Spleen (tissue), 13 donors: ENCODE measurements at places on chromosomes 4 and X. TPM values are rescaled to one million over a fixed set of nuclear protein-coding genes. Genes with fewer than 3 reads are reported as not detected.

DNA sequence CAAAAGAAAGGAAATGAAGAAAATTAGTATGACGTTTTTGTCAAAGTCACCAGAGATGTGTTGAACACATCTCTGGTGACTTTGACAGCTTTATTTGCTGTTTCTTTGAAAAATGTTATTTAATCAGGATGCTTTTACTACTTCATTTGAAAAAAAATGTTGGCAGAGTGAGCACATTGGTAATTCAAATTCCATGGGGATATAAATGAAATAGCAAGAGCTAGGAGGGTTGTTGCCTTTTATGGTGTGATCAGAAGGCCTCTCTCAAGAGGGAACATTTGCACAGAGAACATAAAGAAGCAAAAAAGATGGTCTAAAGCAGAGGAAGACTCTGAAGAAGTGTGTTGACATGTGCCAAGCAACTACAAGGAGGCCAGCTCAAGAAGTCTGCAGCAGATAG lies 46.6 kb upstream of the CXCL8 start:
- no peak overlapping the region for H3K4me3 ChIP-seq
- no peaks in the 10 kb centered on the region for H3K4me1 ChIP-seq
- DNase-seq: no peak
- no peak overlapping the region for H3K27ac ChIP-seq
- no peaks in the 10 kb centered on the region for H3K36me3 ChIP-seq
- no peaks in the 10 kb centered on the region for H3K27me3 ChIP-seq

GRCh38 chrX:39613997-39614679 lies 483.6 kb downstream of the BCOR start:
- no peaks in the 10 kb centered on the region for H3K27me3 ChIP-seq
- H3K4me1 ChIP-seq: peaks cover 10% of the 10 kb centered on the region
- H3K4me3 ChIP-seq: no peak overlapping the region
- no peak overlapping the region for H3K27ac ChIP-seq
- no peaks in the 10 kb centered on the region for H3K36me3 ChIP-seq

DNA sequence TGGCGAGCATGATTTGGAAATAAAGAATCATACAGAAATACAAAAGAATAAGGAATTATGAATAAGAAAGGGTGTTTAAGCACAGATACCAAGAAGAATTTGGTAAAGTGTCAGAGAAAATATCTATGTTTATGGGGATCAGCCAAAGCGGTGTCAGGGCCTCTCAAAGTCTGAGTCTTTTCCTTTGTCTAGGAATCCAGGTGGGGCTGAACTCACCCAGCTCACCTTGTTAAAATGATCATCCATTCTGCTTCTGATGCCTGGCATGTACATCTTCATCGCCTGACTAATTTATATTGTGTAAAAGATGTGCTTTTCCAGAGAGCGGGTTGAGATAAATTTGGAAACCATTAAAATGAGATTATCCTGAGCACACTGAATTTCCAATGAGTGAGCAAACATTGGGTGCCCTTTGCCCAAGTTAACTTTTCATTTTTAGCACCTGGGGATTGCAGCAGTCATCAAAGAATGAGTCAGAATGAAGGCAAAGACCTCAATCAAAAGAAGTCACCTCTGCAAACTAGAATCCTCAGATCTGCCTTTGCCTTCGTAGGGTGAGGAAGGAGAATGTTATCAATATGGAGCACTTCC lies 141.9 kb upstream of the ANXA3 start:
- no peaks in the 10 kb centered on the region for H3K27me3 ChIP-seq
- no peak overlapping the region for H3K4me3 ChIP-seq
- no peaks in the 10 kb centered on the region for H3K36me3 ChIP-seq
- no peak for DNase-seq
- H3K4me1 ChIP-seq: no peaks in the 10 kb centered on the region

DNA sequence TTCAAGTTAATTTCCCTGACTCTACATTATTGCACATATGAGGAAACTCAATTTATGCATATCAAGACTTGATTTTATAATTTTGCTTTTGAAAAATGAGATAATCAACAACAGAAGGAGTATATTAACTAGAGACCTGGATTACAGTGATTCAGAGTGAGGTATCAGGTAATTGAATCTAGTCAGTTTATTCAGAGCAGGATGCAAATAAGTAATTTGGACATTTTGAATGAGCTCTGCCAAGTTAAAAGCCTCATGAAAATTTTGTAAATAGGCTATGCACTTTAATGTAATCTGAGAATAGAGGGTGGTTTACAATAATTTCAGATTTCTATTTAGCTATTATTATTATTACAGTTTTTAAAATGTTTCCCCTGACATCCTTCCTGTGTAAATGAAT lies 203.7 kb upstream of the EMCN start:
- H3K4me3 ChIP-seq: no peak overlapping the region
- DNase-seq: no peak
- no peaks in the 10 kb centered on the region for H3K4me1 ChIP-seq
- no peaks in the 10 kb centered on the region for H3K36me3 ChIP-seq

DNA sequence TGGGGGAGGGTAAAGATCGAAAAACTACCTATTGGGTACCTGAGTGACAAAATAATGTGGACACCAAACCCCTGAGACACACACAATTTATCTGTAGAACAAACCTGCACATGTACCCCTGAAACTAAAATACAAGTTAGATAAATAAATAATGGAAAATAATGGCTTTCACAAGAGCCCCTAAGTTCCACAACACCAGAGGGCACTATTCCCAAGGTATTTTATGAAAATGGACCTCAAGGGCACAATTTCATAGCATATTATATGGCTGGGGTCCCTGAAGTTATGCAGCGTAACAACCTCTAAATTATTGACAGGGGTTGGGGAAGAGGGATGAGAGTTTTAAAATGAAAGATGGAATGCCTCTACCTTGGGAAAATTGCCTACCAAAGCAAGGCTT lies 81.3 kb upstream of the TMEM33 start:
- peaks cover 58% of the 10 kb centered on the region for H3K27me3 ChIP-seq
- DNase-seq: no peak
- H3K4me3 ChIP-seq: no peak overlapping the region
- no peak overlapping the region for H3K27ac ChIP-seq
- H3K4me1 ChIP-seq: no peaks in the 10 kb centered on the region

DNA sequence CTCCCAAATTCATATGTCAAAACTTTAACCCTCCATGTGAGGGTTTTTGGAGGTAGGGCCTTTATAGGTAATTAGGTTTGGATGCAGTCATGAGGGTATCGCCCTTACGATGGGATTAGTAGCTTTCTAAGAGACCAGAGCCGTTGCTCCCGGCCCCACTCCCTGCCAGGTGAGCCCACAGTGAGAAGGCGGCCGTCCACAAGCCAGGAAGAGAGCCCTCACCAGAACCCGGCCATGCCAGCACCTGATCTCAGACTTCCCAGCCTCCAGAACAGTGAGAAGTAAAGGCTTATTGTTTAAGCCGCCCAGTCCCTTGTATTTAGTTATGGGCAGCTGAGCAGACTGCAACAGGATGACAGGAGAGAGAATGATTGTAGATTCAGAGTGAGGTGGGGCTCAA lies 40.8 kb downstream of the DCTD start:
- peak; percentile 45 for DNase-seq
- H3K27ac ChIP-seq: no peak overlapping the region
- peaks cover 30% of the 10 kb centered on the region for H3K4me1 ChIP-seq
- H3K36me3 ChIP-seq: no peaks in the 10 kb centered on the region

- H3K36me3 ChIP-seq: no peaks in the 10 kb centered on the region
- DNase-seq: no peak
- no peak overlapping the region for H3K27ac ChIP-seq
- H3K27me3 ChIP-seq: no peaks in the 10 kb centered on the region
- H3K4me3 ChIP-seq: no peak overlapping the region
These were observed 71.9 kb upstream of the TFDP3 start for GRCh38 chrX:133290076-133290475.

DNA sequence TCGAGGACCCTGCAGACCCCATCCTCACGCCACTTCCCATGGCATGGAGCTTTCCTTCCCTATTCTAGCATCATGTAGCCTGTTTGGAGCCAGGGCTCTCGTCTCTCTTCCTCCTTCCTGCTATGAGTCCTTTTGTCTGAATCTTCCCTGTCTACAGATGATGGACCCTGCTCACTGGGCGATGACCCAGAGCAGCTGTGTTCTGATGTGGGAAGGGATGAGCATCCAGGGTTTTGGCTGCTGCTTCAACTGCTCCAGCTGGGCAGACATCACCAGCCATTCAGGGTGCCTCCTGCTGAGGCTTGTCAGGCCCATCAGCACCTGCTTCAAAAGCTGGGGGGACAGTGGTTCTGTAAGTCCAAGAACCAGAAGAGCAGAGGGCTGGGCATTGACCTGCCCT lies 3.2 kb upstream of the CCKAR start:
- H3K36me3 ChIP-seq: no peaks in the 10 kb centered on the region
- no peak overlapping the region for H3K4me3 ChIP-seq
- no peaks in the 10 kb centered on the region for H3K4me1 ChIP-seq

GRCh38 chr4:107815158-107815557 lies 9.6 kb upstream of the SGMS2 start:
- no peaks in the 10 kb centered on the region for H3K36me3 ChIP-seq
- no peak overlapping the region for H3K4me3 ChIP-seq
- no peaks in the 10 kb centered on the region for H3K4me1 ChIP-seq
- DNase-seq: no peak

DNA sequence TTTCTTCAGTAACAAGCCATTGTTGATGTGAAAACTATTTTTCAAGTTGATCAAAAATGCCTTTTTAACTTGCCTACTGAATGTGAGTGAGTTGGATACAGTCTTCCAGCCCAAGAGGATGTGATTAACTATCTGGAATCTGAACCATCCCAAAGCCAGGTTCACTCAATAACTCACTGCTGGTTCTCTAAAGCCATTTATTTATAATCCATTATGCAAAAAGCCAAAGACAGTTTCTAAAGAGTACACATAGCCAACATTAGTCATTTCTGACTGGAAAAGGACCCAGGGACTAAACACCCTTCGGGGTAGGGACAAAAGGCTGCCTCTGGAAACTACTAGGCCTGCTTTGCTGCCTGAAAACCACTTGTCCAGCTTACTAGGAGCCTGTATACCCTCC lies 109.6 kb downstream of the SHROOM4 start:
- no peak overlapping the region for H3K27ac ChIP-seq
- H3K4me1 ChIP-seq: no peaks in the 10 kb centered on the region
- DNase-seq: no peak
- no peaks in the 10 kb centered on the region for H3K36me3 ChIP-seq
- no peaks in the 10 kb centered on the region for H3K27me3 ChIP-seq

DNA sequence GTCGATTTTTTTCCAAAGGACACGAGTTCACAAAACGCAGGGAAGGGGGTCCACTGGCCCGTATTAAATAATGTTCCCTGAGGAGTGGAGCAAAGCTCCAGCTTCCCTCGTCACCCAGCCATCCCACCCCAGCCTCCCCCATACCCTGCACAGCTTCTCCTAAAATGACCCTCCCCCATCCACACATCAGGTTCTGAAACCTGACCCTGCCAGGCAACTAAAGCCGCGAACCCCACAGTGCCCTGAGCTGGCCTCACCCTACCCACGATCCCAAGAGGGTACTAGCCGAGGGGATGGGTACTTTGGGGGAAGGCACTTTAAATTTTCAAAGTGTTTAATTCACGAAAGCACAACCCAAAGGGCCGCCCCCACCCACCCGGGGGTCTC lies 634 bp downstream of the APOO start:
- peak overlapping the region; percentile 48 for H3K4me3 ChIP-seq
- no peak for DNase-seq
- H3K27me3 ChIP-seq: no peaks in the 10 kb centered on the region
- H3K36me3 ChIP-seq: no peaks in the 10 kb centered on the region
- H3K27ac ChIP-seq: peak overlapping the region; percentile 91

DNA sequence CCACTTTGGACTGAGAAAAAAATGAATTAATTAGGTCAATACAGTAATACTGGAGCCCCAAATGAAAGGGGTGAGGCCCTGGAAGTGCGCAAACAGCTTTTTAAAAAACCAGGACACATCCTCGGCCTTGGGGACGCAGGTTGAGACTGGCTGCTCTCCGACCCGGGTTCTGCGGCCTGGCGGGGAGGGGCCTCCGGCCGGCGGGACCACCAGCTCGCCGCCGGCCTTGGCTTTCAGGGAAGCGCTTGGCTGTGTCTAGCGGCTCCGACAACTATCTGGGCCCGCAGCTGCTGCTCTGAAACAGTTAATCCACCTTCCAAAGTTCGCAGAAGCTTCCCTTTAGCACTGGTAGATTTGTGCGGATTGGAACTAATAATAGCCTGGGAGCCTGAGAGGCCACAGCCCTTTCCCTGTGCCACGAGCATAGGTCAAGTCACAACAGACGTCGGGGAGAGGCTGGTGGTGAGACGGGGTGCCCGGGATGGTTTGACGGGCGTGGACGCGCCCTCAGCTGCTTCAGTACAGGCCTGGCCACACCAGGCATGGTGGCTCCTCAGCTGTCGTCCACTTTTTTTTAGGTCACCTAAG lies 1.1 kb upstream of the SEL1L3 start:
- peak overlapping the region; percentile 50 for H3K4me3 ChIP-seq
- peak; percentile 81 for DNase-seq
- no peaks in the 10 kb centered on the region for H3K27me3 ChIP-seq
- H3K36me3 ChIP-seq: no peaks in the 10 kb centered on the region
- H3K4me1 ChIP-seq: peaks cover 87% of the 10 kb centered on the region

- no peaks in the 10 kb centered on the region for H3K4me1 ChIP-seq
- H3K27ac ChIP-seq: no peak overlapping the region
- no peaks in the 10 kb centered on the region for H3K27me3 ChIP-seq
- no peak for DNase-seq
- H3K36me3 ChIP-seq: no peaks in the 10 kb centered on the region
These were observed 79.7 kb downstream of the CPE start for GRCh38 chr4:165458471-165458870.

- H3K27ac ChIP-seq: no peak overlapping the region
- no peak for DNase-seq
- H3K4me1 ChIP-seq: peaks cover 80% of the 10 kb centered on the region
- H3K4me3 ChIP-seq: no peak overlapping the region
- H3K36me3 ChIP-seq: no peaks in the 10 kb centered on the region
These were observed 2.3 kb downstream of the RFC1 start for GRCh38 chr4:39363773-39364393.

DNA sequence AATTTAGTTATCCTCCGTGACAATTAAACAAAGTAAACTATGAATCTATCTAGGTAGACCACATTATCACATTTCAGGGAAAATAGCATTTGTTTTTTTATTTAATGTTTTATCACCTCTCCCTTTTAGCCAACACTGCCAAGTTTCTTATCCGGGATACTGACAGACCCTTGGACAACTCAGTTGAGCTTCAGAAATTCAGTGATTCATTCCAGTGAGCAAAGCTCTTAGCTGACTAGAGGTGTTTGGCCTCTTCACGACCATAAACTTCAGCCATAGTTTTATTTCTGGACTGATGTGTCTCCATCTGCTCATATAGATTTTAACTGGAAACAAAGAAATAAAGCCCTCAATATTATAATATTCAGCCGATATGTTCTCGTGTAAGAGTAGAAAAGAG lies 15.2 kb downstream of the SLITRK2 start:
- H3K4me1 ChIP-seq: no peaks in the 10 kb centered on the region
- DNase-seq: no peak
- H3K27ac ChIP-seq: no peak overlapping the region
- no peaks in the 10 kb centered on the region for H3K27me3 ChIP-seq
- no peak overlapping the region for H3K4me3 ChIP-seq
- no peaks in the 10 kb centered on the region for H3K36me3 ChIP-seq

The PDE5A gene
- total RNA-seq: 12.9 TPM

The PDE6B gene
- 10.0 TPM for total RNA-seq

The IL3RA gene
- 8.6 TPM for total RNA-seq

The SPCS3 gene
- 148 TPM for total RNA-seq

The PPEF2 gene
- total RNA-seq: 0.60 TPM

The RHOXF2 gene
- not detected for total RNA-seq

The HTR2C gene
- total RNA-seq: not detected

The CYSLTR1 gene
- total RNA-seq: 20.5 TPM

The H2BW2 gene
- not detected for total RNA-seq
